A549 treated with DMSO at 1 μM for 4 hours (cell line): ENCODE measurements at places on chromosomes 6 and 20. TPM values are rescaled to one million over a fixed set of nuclear protein-coding genes. Genes with fewer than 3 reads are reported as not detected.

Gene ISM1
- 0.16 to 0.71 TPM (median 0.41 TPM) in 5 replicates for total RNA-seq

Gene ARG1
- total RNA-seq, result not detected in 5 replicates

Gene ZNF217
- 18.8 to 29.2 TPM (median 27.0 TPM) in 5 replicates for total RNA-seq

Gene HLA-DQA1
- not detected in 5 replicates for total RNA-seq

Gene MYMX
- total RNA-seq, result not detected in 5 replicates

Gene XKR7
- 0.01 to 0.04 TPM (median 0.02 TPM) in 5 replicates for total RNA-seq

Gene SNAP25
- 16.7 to 22.0 TPM (median 18.6 TPM) in 5 replicates for total RNA-seq

Gene PTK6
- 2.1 to 3.1 TPM (median 2.5 TPM) in 5 replicates for total RNA-seq

Gene KCNK5
- 1.00 to 1.5 TPM (median 1.4 TPM) in 5 replicates for total RNA-seq

Gene AGPAT4
- total RNA-seq, result 3.3 to 5.5 TPM (median 4.8 TPM) in 5 replicates

Gene SAMD5
- 0.69 to 1.1 TPM (median 0.79 TPM) in 5 replicates for total RNA-seq

Gene ZFP57
- total RNA-seq, result not detected in 5 replicates

Gene OGFRL1
- 5.2 to 9.9 TPM (median 8.0 TPM) in 5 replicates for total RNA-seq

Gene NKAIN4
- 6.3 to 10.1 TPM (median 7.0 TPM) in 5 replicates for total RNA-seq

Gene CST2
- total RNA-seq, result 0.14 to 0.52 TPM (median 0.28 TPM) in 3 of 5 replicates, not detected in the others
